ENCODE measurements at places on chromosomes 5 and 9.

DNA sequence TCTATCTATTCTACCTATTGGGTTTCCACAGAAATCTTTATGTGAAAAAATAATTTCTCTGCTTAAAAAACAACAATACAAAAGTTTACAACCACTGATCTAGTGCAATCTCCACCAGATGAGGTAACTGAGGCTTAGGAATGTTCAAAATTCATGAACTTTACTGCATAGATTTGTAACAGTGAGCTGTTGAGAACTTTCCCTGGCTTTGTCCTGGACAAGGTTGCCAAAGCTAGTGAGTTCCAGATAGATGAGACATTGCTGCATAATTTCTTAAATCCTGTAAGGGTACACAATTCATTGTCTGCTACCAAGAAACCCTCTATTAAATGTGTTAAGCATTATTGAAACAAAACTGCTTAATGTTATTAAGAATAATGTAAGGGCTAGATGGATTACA, 102.7 kb downstream of the OSMR start:
- DNase-seq, result no peak

- no peak for DNase-seq
Measured at GRCh38 chr9:3308609-3309008, 217.2 kb downstream of the RFX3 start.

GRCh38 chr9:124782661-124783574, 6.0 kb downstream of the OLFML2A start:
- no peak for DNase-seq

DNA sequence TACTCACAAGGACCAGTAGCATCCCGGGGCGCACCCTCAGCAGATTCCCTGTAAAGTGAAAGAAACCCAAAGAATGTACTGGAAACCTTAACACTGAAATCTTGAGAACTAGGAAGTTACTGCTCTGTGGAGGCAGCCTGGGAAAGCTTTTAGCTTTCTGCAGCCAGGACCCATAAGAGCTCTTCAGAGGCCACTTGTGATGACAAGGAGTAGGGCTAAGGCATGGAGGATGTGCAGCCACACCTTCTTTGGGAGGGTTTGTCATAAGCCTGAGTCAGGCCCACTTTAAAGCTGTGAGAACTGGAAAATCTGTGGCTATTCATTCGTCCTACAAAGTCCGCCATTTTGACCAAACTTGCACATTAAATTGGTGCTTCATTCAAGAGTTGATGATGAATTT, 291.1 kb upstream of the TLE4 start:
- no peak for DNase-seq

DNA sequence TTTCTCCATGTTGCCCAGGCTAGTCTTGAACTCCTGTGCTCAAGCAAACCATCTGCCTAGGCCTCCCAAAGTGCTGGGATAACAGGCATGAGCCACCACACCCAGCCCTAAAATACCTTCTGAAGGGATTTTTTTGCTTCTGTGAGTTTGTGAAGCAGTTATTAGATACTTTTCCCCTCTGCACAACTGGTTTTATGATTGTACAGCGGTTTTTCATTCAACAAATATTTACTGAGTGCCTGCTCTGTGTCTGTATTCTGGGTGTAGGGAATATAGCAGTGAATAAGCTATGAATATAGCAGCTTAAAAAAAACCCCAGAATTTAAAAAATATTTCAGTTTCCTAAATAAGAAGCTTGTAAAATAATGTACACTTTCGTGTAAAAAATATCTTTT, 2.3 kb downstream of the SNX24 start:
- DNase-seq, result no peak

GRCh38 chr5:126544087-126544740, 50.8 kb downstream of the ALDH7A1 start:
- no peak for DNase-seq

Measured in stimulated activated CD8-positive, alpha-beta memory T cell treated with anti-CD3 and anti-CD28 coated beads, Interleukin-7, amount 100 ng/mL, for 24 hours (primary cell).